Activated naive CD4-positive, alpha-beta T cell treated with anti-CD3 and anti-CD28 coated beads, Interleukin-2, amount 50 U/mL, for 16 hours (primary cell): ENCODE measurements at places on chromosomes 16 and 17.

- no peak for DNase-seq
Measured at GRCh38 chr16:68884861-68885720, 41.8 kb downstream of the TANGO6 start.

GRCh38 chr16:81500833-81501521 lies 56.4 kb downstream of the CMIP start:
- no peak for DNase-seq

GRCh38 chr17:50560931-50561745 lies 623 bp downstream of the CACNA1G start:
- DNase-seq = no peak

- DNase-seq = no peak
Measured at GRCh38 chr17:50095626-50096037, 481 bp downstream of the PDK2 start.

DNA sequence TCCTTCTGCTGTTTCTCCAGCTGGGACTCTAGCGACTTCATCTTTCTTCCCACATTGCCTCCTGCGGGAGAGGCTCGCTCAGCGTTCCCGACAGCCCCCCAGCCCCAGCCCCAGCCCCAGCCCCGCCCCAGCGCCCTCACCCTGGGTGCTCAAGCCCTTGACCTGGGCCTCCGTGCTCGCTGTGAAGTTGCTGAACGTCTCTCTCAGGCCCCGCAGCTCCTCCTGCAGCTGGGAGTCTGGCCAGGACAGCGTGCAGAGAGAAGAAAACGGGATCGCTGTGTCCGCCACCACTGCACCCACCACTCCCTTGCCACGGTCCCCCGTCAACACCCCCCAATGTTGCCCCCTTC lies 2.4 kb downstream of the ASGR1 start:
- no peak for DNase-seq

GRCh38 chr17:79806446-79806760 lies 9.5 kb upstream of the CBX8 start:
- DNase-seq = no peak

DNA sequence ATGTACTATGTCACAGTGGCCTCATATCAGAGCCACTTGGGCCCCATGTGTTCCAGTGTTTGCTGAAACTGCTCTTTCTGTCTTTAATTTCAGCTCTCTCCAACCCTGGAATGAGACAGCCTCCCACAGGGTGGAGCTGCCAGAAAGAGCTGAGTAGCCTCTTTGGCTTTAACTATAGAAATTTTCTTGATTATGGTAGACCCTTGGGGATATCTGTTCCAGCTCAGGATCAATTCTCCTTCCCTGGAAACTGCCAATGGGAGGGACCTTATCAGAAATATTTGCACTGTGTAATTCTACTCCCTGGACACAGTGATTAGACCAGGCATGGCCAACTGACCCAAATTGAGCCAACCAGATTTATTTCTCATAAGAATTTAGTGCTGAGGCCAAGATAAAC lies 39.0 kb upstream of the KDM8 start:
- DNase-seq = no peak

DNA sequence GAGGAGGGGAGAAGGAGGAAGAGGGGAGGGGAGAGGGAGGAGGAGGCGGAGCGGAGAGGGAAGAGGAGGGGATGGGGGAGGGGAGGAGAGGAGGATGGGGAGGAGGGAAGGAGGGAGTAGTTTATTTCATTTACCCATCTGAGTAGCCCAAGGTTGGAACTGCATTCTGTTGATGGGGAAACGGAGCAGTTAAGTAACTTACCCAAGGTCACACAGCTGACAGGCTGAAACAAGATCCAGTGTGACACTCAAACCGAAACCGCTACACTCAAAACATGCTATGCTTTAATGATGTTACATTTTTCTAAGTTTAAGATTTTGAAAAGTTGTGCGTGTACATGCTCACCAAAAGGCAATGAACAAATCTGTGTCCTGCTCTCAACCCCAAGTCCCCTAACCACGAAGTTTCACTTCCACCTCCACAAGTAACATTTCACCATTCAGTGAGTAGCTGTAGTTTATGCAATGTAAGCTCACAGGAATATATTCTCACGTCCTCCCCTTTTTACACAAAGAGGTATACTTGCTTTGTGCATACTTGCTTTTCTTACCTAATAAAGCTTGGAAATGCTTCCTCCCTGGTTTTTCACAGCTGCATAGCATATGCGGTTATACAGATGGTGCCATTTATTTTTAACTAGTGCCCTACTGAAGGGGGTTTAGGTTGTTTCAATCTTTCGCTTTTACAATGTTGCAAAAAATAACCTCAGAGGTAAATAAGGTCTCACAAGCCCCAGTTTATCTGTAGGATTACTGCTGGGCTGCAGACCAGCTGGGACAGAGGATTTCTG lies 275.3 kb downstream of the PARN start:
- DNase-seq = peak; percentile 44

GRCh38 chr17:21214777-21215541 lies 998 bp upstream of the TMEM11 start:
- peak; percentile 16 for DNase-seq

GRCh38 chr17:4560421-4560820 lies at the start of gene GGT6:
Gene GGT6 (minus strand): TSS chr17:4560577. CDS start chr17:4560521, 56 bp downstream.
- DNase-seq = no peak

GRCh38 chr16:8855051-8855786 lies 13.6 kb downstream of the CARHSP1 start:
- no peak for DNase-seq

GRCh38 chr16:64184156-64184555 lies 937.7 kb downstream of the CDH11 start:
- no peak for DNase-seq

GRCh38 chr16:63717806-63718205 lies 1404.1 kb downstream of the CDH11 start:
- DNase-seq = no peak

DNA sequence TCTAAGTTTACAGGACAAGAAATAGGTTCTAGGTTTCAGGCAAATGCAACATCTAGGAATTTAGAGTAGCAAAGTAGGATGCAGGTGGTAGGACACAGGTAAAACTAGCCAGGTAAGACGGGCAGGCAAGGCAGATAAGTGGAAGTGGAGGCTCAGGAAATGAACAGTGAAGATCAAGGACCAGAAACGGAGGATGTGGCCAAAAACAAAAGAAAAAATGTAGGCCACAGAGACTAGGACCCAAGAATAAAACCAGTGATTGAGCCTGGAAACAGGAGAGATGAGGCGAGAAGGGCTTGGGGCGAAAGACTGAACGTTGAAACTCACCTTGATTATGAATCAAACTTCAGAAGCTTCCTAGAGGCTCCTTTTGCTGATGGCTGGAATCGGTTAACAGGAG lies 24.0 kb downstream of the CPSF4L start:
- DNase-seq = no peak

DNA sequence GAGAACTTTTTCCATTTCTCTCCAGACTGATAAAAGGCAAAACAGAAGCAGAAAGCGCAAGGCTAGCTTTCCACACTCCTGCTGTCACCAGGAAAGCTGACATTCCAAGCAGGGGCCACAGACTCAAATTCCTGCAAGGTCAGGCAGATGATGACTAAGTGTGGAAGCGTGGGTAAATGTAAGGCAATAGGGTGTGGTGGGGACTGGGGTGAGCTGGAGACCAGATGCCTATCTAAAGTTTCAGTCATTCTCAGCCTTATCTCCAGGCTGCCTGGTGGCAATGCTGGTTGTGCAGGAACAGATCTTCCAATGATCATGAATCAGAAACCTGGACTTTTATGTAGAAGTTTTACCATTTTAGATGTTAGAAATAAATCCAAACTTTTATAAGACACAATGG lies 224.1 kb downstream of the GSG1L start:
- no peak for DNase-seq

DNA sequence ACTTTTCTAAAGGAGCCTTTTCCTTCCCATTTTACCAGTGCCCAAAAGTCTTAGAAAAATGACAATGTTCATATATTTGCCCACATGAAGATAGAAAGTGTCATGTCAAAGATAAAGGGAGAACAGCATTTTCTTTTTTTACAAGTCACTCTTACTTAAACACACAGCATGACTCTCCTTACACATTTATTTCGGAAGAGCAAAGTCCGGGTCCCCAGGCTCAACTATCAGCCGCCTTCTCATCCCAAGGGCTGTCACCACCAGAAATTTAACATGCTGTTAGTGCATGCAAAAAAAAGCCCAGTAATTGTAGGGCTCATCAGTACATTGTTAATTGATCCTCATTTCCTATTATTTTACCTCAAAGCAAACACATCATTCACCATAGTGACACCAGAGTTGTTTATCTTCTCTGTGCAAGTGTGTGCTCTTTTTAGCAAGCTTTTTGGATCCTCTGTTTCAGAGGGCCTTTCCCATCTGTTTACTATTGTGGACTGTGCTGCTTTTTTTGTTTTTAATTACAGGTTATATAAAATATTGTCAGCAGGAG lies 560.3 kb downstream of the WWOX start:
- DNase-seq = no peak

GRCh38 chr16:11431915-11432465 lies 86.7 kb downstream of the RMI2 start:
- DNase-seq = no peak

DNA sequence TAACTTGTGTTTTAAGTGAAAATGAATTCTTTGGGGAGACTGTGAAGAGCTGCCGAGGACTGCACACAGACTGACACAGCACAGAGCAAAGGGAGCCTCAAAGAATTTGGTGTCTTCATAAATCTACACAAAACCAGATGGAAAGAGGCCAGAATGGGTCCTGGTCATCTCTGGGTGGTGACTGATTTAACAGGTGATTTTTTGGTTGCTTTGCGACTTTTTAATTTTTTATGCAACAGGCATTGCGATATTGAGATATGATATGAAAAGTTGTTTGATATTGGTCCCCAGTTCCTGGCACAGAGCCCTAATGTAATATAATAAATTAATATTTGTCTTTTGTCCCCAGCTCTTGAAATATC lies 12.6 kb upstream of the EIF1 start:
- DNase-seq = no peak

DNA sequence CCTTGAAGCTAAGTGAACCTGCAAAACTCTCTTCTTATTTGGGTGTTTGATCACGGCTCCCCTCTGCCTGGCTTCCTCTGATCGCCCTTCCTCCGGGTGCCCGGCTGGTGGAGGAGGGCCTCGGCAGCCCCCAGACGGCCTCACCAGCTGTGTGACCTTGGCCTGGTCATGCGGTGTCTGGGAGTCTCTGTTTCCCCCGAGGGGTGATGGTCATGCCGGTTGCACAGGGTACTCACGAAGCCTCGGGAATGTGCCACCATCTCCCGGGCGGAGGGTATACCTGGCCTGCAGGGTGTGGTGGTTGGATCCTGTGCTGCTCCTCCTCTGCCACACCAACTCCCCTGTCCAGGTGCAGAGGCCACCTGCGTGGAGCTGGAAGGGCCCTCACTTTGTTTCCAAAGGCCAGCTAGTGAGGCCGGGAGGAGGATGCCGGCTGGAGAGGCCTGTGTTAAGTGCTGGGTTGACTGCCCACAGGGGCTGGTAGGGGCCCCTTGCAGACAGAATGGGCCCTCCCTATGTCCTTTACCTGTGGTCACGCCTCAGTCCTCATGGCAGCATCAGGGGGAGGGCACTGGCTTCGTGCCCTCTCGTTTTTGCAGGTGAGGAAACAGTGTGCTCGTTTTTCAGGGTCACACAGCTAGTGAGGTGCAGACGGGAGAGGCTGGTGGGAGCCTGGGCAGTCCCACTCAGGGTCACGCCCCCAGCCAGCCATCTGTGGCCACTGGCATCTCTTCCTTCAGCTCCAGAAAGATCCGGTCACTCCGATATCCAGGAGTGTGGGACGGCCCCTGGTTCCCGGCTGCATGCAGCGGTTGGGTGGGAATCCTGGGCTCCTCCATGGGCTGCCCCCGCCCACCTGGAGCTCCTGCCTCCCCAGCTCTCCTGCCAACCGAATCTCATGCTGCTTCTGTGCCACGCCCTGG lies 148.5 kb upstream of the GSE1 start:
- no peak for DNase-seq

GRCh38 chr17:55760643-55761355 lies 9.9 kb downstream of the PCTP start:
- DNase-seq = no peak

DNA sequence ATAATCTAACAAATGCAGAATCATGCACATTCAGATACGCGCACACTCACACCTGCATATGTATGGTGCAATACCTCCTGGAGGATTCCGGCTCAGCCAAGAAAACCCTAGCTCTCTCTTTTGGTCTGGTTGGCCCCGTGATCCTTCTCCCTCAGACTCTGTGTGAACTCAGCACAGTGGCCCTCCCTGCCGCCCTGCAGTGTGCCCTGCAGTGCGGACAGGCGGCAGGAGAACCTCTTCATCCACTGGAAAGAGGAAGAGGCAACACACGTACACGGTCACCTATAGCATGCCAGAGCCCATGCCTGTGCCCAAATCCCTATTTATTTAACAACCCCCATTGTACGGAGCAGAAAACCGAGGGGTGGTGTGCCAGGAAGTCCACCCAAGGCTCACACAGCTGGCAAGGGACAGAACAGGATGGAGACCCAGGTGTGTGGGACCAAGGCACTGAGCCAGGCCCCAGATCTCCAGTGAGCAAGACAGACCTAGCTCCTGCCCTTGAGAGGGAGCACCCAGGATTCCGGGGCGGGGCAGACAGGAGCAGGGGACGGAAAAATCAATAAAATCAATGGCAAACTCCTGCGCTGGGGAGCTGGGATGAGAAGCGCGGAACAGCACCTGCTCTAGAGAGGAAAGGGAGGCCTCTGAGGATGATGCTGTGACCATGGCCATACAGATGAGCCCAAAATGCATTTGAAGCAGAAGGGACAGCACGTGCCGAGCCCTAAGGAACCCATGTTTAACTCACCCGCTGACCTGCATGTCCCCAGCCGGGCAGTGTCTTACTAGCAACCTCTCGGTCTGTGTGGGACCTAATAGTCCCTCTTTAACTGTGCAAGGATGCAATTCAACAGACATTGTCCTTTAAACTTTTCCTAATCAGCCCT lies 54.7 kb upstream of the CIBAR2 start:
- DNase-seq = no peak

- peak; percentile 28 for DNase-seq
Measured at GRCh38 chr17:67435122-67435521, 58.0 kb downstream of the PITPNC1 start.

DNA sequence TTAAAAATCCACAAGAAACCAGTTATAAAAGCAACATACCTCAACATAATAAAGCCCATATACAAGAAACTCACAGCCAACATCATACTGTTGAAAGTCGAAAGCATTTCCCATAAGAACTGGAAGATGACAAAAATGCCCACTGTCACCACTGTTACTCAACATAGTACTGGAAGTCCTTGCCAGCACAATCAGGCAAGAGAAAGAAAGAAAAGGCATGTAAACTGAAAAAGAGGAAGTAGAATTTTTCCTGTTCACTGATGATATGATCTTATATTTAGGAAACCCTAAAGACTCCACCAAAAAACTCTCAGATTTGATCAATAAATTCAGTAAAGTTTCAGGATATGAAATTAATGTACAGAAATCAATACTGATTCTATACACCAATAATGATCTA lies 45.1 kb downstream of the AHSP start:
- DNase-seq = no peak
